ENCODE measurements at places on chromosomes 4 and X. TPM values are rescaled to one million over a fixed set of nuclear protein-coding genes. Genes with fewer than 3 reads are reported as not detected.

GRCh38 chr4:155047755-155048154 lies 160.7 kb upstream of the NPY2R start:
- DNase-seq: no peak

GRCh38 chr4:121873604-121874003 lies 3.3 kb upstream of the BBS7 start:
- no peak for DNase-seq

DNA sequence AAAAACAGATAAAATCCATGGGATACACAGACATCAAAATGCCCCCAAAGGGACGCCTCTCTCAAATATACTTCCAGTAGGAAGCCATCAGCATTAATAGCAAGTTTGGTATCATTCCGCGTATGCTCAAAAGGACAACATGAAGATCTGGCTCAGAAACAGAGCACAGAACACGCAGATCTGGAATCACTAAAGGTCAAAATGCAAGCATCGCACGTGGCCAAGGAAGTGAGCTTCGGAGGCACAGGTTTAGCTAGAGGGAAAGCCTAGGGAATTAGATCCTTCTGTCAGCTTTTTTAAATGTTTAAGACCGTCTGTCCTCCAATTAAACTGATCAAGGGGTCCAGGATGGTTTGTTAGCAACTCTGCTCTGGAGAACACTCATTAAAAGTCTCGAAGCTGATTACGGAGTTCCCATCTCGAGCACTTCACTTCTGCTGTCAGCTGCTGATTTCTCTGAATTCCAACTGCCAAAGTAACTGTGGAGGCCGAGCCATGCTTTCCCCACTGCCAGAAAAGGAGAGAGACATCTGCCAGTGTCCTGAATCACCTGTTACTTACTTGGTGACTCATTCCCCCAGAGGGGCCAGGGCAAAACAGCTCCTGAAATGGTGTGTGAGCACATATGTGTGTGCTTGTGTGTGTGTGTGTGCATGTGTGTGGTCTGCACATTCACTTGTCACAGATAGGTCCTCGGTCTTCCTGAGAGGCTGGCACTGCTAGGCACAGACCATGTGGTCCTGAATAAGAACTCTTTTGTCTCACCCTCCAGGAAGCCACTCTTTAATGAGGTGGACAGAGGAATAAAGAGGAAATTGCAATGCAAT lies 177.7 kb upstream of the PPARGC1A start:
- DNase-seq: no peak

DNA sequence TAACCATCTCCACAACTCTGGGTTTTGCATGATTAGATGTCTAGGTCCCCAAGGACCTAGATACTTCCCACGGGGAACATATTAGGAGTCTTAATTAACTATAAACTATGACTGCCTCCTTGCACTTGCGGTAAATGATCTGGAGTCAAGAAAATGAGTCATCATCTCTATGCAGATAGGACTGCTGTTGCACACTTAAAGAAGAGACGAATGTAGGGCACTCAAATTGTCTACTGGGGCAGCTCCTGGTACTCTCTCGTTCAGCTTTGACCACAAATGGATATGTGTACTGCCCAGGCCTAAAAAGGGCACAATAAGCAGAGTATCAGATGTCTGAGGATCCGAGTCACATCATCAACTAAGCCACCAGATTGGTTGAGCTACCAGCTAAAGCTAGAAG lies 1783.4 kb upstream of the AGA start:
- no peak for DNase-seq

- peak; percentile 55 for DNase-seq
Measured at GRCh38 chr4:154622598-154622997, 10.1 kb upstream of the FGG start.

GRCh38 chr4:3244747-3245146 lies 4.2 kb upstream of the MSANTD1 start:
- DNase-seq: no peak

GRCh38 chr4:17092736-17093437 lies 194.4 kb upstream of the LDB2 start:
- DNase-seq: no peak

- no peak for DNase-seq
Measured at GRCh38 chrX:151476604-151477303, 79.7 kb downstream of the VMA21 start.

- DNase-seq: no peak
Measured at GRCh38 chrX:39895218-39896110, 202.3 kb downstream of the BCOR start.

DNA sequence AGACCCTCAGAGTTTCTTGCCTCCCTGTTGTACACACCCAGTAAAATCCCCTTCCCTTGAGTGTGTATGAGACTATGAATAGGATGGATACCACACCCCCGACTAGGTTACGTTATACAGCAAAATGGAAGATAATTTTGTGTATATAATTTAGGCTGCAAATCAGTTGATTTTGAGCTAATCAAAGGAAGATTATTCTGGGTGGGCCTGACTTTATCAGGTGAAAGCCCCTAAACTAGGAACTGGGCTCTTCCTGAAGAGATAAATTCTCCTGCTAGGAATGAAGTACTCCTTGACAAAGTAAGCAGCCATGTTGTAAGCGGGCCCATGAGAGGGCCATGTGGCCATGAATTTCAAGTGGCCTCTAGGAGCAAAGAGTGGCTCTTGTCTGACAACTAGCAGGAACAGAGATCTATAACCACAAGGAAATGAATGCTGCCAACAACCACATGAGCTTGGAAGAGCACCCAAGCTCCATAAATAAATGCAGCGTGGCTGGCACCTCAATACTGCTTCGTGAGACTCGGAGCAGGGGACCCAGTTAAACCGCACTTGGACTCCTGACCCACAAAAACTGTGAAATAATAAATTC lies 646.4 kb downstream of the IL1RAPL1 start:
- DNase-seq: no peak

GRCh38 chr4:106414366-106414765 lies 45.8 kb upstream of the GIMD1 start:
- DNase-seq: no peak

DNA sequence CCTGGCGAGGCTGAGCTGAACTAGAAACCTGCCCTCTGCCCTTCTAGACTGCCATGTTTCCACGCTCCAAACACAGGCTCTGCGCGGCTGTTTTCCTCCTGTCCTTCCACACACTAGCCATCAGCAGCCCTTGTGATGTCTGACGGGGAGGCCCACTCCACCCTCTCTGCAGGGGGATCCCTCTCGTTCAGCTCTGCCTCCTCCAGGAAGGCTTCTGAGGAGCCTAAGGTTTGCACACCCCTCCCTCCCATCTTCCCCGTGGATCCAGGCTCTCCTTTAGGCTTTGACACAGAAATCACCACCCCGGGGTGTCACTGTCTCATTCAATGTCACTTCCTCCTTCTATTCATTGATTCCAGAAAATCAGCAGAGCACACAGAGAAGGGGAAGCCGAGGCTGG lies 38.6 kb upstream of the CRMP1 start:
- DNase-seq: no peak

DNA sequence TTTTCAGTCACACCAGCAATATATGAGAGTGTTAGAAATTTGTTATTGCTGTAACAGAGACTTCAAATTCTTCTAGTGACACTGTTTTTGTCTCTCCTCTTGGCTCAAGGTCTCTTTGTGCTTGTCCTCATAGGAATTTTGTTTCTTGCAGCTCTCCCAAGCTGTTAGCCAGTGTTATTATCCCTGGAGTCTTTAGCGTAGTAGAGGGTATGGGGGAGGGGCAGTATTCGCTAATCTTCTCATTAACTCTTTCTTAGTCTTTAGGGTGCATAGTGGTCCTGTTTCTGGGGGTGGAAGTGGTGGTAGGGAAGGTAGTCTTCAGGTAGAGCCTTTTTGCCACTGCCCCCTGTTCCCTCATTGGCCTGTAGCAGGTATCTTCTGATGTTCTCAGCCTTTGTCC lies 79.4 kb downstream of the JADE3 start:
- no peak for DNase-seq

DNA sequence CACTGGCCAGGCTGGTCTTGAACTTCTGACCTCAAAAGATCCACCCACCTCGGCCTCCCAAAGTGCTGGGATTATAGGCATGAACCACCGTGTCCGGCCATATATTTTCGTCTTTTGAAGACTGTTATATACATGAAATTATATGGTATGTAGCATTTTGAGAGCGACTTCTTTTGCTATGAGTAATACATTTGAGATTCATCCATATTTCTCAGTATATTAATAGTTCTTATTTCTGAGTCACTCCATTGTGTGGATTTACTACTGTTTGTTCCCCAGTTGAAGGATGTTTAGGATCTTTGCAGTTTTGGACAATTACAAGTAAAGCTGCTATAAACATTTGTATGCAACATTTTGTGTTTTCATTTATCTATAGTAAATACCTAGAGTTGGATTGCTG lies 34.9 kb downstream of the GNL3L start:
- DNase-seq: no peak

NCAPG gene
- 0.13 TPM for polyA plus RNA-seq

TBC1D8B gene
- polyA plus RNA-seq: 0.50 TPM

KDR gene
- not detected for polyA plus RNA-seq
